ENCODE measurements at places on chromosomes 13 and 19. TPM values are rescaled to one million over a fixed set of nuclear protein-coding genes. Genes with fewer than 3 reads are reported as not detected.

The MLLT1 gene
- 53.2 TPM for total RNA-seq

The ANKLE1 gene
- total RNA-seq: 7.3 TPM

The FUT1 gene
- 0.25 TPM for total RNA-seq

The PRTN3 gene
- not detected for total RNA-seq

The CEACAM4 gene
- total RNA-seq: not detected

The KIR2DL3 gene
- not detected for total RNA-seq

The RASIP1 gene
- 0.27 TPM for total RNA-seq

The APC2 gene
- total RNA-seq: 0.05 TPM

The MEF2B gene
- total RNA-seq: 2.3 TPM

The HIF3A gene
- total RNA-seq: not detected

The FGF22 gene
- total RNA-seq: not detected

The ZNF443 gene
- 5.0 TPM for total RNA-seq

The SIGLEC14 gene
- not detected for total RNA-seq

The ZNF536 gene
- not detected for total RNA-seq

The ZNF534 gene
- not detected for total RNA-seq

The LENG1 gene
- total RNA-seq: 7.0 TPM

The NANOS3 gene
- 0.70 TPM for total RNA-seq

The GRK1 gene
- 0.05 TPM for total RNA-seq

The ATP11A gene
- total RNA-seq: 64.2 TPM

The LENG8 gene
- 201 TPM for total RNA-seq

The PNPLA6 gene
- 115 TPM for total RNA-seq

The APOC1 gene
- total RNA-seq: not detected

The GNA15 gene
- 83.6 TPM for total RNA-seq

The GPR4 gene
- total RNA-seq: not detected

The ZNF430 gene
- 22.4 TPM for total RNA-seq
